ENCODE measurements at places on chromosomes 3 and 15.

DNA sequence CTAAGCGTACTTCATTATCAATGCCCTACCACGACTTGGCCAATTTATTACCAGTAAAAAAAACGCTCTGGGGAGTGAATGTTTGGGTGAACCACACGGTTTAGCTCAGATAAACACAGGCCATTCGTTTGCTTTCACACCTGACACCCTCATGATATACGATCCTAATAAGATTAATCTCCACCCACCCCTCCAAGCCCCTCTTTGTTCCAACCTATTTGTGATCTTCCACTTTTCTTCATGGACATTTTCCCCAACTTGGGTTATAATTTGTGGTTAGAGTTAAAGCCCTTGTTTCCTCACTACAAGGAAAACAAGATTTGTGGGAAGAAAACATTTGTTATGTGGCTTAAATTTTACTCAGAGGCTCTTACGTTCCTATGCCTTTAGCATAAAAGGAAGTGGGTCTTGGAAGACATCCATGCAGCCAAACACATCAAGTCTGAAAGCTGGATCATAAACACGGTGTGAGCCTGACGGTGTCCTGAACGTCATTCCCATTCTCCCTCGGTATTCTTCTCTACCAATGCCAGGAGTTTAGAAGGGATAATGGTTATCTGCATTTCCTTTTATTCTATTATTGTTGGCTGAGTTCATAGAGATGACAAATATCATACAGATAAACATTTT, 518.9 kb downstream of the NR2F2 start:
- DNase-seq = no peak

GRCh38 chr3:98732286-98733052, 30.7 kb upstream of the ST3GAL6 start:
- DNase-seq = peak; percentile 81

- peak; percentile 85 for DNase-seq
These were observed 34.1 kb downstream of the ZNF710 start for GRCh38 chr15:90035095-90035839.

DNA sequence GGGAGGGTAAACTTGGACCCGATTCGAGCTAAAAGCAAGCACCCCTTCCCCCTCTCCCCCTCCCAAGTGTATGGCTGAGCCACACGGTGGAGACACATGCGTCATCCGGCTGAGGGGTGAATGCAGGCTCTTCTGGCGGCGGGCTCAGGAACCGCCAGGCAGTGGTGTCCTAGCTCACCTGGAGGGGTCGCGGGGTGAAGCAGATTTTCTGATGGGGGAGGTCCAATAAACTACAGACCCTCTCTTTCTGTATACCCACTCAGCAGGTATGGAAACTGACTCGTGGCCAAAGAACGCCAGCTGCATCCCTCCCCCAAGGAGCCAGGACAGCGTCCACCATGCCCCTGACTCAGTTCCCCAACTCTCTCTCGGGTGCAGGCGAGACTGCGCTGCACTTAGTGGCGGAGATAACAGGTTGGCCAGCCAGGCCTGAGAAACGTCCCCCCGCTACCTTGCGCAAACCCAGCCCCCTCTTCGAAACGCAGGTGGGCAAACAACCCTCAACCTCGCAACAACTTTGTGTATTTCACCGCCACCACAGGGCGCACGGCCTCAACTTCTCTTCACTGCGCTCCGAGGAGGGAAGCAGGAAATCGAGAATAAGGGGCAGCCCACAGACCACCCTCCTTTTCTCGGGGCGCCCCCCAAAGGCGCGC, 1.3 kb downstream of the MAGI1 start:
- no peak for DNase-seq

- no peak for DNase-seq
These were observed 223.0 kb downstream of the EPHA6 start for GRCh38 chr3:97037294-97037943.

- DNase-seq = no peak
These were observed 385.3 kb downstream of the TBC1D5 start for GRCh38 chr3:17357035-17357710.

GRCh38 chr15:86201313-86202008, 121.8 kb downstream of the AGBL1 start:
- DNase-seq = no peak

GRCh38 chr3:195709676-195710085, 11.1 kb upstream of the MUC20 start:
- DNase-seq = no peak

DNA sequence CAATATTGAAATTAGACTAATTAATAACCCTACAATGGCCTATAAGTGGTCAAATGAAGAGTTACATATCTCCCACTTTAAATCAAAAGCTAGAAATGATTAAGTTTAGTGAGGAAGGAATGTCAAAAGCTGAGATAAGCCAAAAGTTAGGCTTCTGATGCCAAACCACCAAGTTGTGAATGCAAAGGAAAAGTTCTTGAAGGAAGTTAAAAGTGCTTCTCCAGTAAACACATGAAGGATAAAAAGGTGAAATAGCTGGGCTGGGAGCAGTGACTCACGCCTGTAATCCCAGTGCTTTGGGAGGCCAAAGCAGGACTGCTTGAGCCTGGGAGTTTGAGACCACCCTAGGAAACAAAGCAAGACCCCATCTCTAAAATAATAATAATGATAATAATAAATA, 46.9 kb upstream of the DCUN1D1 start:
- no peak for DNase-seq

DNA sequence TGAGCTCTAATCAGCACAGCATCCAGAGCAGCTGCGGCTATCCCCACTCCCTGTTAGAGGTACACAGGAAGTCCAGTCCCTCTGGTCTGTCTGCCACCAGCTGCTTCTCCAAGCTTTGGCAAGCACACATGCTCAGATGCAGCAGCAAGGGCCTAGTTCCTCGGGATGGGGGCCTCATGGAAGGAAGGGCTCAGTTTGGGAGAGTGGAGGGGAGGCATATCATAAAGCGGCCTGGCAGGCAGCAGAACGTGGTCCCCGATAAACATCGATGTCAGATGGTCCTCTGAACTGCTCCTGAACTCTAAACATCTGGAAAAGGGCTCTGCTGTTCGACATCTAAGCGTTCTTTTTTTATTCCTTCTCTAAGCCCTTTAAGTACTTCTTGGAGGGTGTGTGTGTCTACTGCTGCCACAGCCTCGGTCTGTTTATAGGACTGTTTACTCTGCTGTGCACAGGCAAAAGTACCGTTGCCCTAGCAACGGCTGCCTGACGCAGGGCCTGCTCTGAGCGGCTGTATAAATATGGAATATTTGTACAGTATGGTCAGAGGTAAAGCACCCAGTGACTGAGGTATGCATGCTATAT, 74.6 kb downstream of the PRICKLE2 start:
- no peak for DNase-seq

DNA sequence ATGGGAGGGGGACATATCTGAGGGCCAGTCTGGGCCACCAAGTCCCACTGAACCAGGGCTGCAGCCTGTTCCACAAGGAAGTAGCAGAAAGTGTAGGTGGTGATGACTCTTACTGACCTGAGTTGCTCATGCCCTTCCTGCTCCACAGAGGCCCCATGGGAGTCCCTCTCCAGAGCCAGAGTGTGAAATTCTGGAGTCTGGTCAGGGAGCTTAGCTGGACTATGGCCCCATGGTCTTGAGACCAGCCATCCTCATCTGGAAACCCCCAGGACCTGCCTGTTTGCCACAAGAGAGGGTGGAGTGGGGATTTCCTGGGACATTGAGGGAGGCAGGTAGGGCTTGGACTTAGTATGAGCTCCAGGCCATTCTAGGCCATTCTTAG, 3.0 kb downstream of the SPINT1 start:
- DNase-seq = peak; percentile 97

DNA sequence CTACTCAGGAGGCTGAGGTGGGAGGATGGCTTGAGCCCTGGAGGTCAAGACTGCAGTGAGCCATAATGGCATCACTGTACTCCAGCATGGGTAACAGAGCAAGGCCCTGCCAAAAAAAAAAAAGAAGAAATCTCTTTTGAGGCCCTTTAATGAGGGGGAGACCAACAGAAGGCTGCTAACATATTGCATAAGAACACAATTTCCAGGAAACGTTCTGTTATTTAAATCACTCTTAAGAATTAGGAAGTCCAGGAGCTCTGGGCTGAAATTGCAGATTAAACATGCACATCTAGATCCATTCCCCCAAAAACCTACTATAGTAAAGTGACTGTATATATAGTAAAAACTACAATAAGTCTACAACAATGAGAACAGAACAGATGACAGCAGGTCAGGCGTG, 16.1 kb upstream of the BLM start:
- peak; percentile 64 for DNase-seq

DNA sequence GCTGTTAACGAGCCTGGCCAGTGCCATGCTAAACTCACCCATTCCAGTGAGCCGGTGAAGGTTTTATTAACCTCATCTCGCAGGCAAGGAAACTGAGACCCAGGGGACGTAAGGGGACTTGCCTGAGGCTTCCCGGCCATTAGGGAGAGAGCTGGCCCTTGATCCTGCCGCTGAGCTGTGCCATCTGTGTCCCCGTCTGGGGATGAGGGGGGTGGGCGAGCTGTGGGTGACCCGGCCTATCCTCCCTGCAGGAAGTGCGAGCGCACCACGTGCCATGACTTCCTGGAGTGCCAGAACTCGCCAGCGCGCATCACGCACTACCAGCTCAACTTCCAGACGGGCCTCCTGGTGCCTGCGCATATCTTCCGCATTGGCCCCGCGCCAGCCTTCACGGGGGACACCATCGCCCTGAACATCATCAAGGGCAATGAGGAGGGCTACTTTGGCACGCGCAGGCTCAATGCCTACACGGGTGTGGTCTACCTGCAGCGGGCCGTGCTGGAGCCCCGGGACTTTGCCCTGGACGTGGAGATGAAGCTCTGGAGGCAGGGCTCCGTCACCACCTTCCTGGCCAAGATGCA, 88.5 kb downstream of the FBLN2 start:
- DNase-seq = no peak

- DNase-seq = no peak
These were observed 87.3 kb upstream of the OXTR start for GRCh38 chr3:8856721-8857120.

DNA sequence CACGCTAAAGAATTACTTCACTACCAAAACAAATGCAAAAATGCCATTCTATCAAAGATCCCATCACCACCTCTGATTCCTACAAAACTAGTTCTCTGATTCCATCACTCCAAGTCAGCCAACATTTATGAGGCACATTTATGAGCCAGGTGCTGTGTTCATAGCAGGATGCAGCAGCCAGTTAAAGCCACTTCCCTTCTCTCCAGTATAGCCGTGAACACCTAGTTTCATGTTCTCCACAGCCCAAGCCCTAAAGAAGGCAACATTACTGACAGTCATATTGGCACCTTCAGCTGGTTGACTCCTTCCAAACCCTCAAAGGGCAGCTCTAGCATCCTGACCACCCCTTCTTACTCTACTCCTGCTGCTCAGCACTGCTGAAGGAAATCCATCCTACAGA, 36.4 kb downstream of the RYK start:
- no peak for DNase-seq

DNA sequence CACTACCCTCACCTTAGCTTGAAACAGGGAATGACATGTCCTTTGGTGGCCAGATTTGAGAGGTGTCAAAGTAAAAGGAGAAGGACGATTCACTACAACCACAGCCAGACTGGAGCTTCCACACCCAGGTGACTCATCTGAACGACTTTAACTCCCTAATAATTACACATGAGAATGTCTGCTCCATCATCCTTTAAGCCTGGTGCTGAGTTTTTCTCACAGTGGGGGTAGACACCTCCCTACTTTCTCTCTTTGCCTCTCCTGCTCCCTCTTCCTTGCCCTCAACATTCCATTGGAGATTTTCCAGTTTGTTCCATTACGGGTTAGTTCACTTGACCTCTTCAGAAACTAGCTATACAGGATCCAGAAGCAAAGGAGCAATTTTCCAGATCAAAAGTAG, 154.3 kb upstream of the BHLHE40 start:
- DNase-seq = peak; percentile 30

GRCh38 chr3:50259432-50260026, 9.4 kb upstream of the SEMA3B start:
- DNase-seq = no peak

Data from inflammatory macrophage treated with lipopolysaccharide for 1 hour (primary cell).